ENCODE measurements at places on chromosomes 11 and 22. TPM values are rescaled to one million over a fixed set of nuclear protein-coding genes. Genes with fewer than 3 reads are reported as not detected.

TCN2 gene
- 0.28 TPM for total RNA-seq

DNA sequence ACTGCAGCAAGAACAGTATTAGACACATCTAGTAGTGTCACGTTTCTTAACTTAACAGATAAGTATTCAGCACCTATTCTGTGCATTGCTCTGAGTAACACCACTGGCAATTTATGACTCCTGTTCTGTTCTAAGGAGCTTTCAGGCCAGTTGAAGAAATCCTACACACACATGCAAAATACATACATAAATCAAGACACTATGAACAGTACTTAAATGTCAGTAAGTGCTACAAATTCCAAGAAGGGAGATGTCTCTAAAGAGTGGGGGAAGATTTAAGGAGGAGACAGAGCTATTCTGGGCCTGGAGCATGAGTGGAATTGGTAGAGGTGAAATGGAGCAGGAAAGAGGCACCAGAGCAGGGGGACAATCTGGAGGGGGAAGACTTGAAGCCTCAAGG lies 46.2 kb upstream of the CLMP start:
- H3K27me3 ChIP-seq = no peaks in the 10 kb centered on the region
- no peaks in the 10 kb centered on the region for H3K36me3 ChIP-seq
- no peak overlapping the region for H3K27ac ChIP-seq
- H3K4me1 ChIP-seq = no peaks in the 10 kb centered on the region
- DNase-seq = no peak

GRCh38 chr22:48940266-48941032 lies 887.2 kb downstream of the BRD1 start:
- no peak for DNase-seq
- no peak overlapping the region for H3K27ac ChIP-seq
- H3K27me3 ChIP-seq = no peaks in the 10 kb centered on the region
- H3K4me3 ChIP-seq = no peak overlapping the region

- no peak overlapping the region for H3K27ac ChIP-seq
- peaks cover 83% of the 10 kb centered on the region for H3K4me1 ChIP-seq
- H3K36me3 ChIP-seq = no peaks in the 10 kb centered on the region
These were observed 45.1 kb downstream of the FLI1 start for GRCh38 chr11:128738942-128739341.

PGA5 gene
- total RNA-seq = not detected

All from CD8-positive, alpha-beta memory T cell (primary cell).